ENCODE measurements at places on chromosomes 5 and 9. TPM values are rescaled to one million over a fixed set of nuclear protein-coding genes. Genes with fewer than 3 reads are reported as not detected.

The CAMK2A gene
- 0.10 TPM for polyA plus RNA-seq

The IL13 gene
- 0.06 TPM for polyA plus RNA-seq

The CTNND2 gene
- polyA plus RNA-seq = 0.93 TPM

The NPR2 gene
- polyA plus RNA-seq = 7.3 TPM

The KCNV2 gene
- polyA plus RNA-seq = not detected

- peaks cover 16% of the 10 kb centered on the region for H3K36me3 ChIP-seq
- DNase-seq = peak; percentile 82
- H3K4me3 ChIP-seq = no peak overlapping the region
Observed at GRCh38 chr9:130692321-130692720, 1.3 kb upstream of the EXOSC2 start.

- no peak overlapping the region for H3K4me3 ChIP-seq
- H3K27ac ChIP-seq = no peak overlapping the region
- H3K36me3 ChIP-seq = no peaks in the 10 kb centered on the region
- no peak for DNase-seq
- H3K27me3 ChIP-seq = no peaks in the 10 kb centered on the region
- peaks cover 11% of the 10 kb centered on the region for H3K4me1 ChIP-seq
Observed at GRCh38 chr5:14925326-14925725, 53.7 kb upstream of the ANKH start.

- no peak for DNase-seq
- no peak overlapping the region for H3K4me3 ChIP-seq
- no peaks in the 10 kb centered on the region for H3K36me3 ChIP-seq
Observed at GRCh38 chr5:1666812-1667588, 132.6 kb downstream of the MRPL36 start.

DNA sequence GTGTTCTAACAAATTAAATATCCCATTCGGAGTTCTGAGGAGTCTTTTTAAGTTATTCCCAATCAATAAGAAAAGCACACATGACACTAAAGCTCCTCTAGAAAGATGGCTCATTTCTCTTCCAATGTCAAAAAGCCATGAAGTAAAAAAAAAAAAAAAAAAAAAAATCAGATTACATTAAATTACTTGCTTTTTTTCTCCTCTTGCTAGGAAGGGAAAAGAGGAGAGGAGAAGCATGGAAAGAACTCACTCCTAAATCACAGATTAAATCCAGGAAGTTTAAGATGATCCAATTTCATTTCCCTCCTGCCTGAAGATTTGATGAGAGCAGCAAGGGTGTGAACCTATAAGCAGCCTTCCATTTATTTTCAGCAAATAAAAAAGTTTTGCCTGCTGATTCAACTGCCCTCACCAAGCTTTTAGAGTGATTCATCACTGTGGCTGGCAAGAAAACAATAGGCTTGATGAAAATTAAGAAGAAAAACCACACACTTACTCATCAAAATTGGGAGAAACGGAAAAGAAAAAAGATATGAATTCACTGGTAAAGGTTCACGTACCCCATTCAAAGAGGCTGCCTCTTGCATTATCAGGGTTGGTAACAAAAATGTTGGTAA lies 19.7 kb downstream of the MYO10 start:
- H3K4me1 ChIP-seq = no peaks in the 10 kb centered on the region
- no peak for DNase-seq
- no peaks in the 10 kb centered on the region for H3K27me3 ChIP-seq
- no peaks in the 10 kb centered on the region for H3K36me3 ChIP-seq
- no peak overlapping the region for H3K4me3 ChIP-seq
- H3K27ac ChIP-seq = no peak overlapping the region

DNA sequence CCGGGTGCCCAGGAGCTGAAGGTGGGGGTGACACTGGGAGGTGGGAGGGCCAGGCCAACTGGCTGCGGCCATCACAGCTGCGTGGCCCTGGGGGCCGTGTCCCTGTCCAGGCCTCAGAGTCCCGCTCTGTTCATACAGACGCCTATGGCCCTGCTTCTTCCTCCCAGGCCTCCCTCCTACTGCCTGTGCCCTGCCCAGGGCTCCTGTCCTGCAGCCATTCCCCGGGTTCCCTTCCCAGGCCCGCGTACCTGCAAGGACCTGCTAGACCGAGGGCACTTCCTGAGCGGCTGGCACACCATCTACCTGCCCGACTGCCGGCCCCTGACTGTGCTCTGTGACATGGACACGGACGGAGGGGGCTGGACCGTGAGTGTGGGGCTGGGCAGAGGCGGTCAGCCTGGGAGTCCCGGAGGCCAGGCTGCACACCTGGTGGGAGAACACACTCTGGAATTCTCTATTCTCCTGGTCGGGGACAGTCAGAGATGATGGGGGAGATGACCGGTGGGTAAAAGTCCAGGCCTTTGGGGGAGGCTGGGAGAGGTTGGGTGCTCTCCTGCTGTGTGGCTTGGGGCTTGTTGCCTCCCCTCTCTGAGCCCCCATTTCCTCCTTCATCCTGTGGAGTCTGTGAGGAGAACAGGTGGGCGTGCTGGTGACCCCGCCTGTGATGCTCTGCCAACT lies 4.5 kb downstream of the FCN2 start:
- H3K27me3 ChIP-seq = no peaks in the 10 kb centered on the region
- no peak overlapping the region for H3K27ac ChIP-seq
- H3K4me3 ChIP-seq = no peak overlapping the region

DNA sequence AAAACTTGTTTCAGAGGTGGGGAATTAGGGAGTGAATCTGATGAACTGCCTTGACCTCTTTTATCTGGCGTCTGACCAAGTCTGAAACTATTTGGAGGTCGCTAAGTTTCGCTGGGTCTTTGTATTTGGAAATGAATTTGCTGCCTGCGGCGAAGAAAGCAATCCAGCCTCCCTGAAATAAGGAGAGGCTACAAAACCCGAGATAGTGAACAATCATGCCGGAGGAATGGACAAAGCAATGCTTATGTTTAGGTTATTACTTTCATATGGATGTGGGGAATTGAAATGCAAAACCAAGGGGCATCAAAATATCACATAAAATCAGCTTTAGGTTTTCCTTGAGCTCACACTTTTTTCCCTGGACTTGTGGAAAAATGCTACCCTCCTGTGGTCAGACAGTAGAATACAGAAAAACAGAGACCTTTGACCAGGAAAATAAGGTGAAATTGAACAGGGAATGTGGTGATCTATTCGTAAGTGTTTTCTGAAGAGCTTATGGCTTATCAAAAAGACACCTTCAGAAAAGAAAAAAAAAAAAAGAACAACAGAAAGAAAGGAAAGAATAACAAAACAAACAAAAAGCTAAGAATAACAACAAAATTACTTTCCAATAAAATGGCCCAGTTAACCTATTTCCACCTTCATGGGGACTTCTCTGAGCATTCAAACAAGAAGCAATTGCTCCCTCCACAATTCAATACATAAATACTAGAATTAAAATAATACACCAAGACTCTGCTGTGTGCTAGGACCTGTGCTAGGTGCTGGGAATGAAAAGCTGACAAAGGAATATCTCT lies 68.6 kb upstream of the DPYSL3 start:
- no peak overlapping the region for H3K27ac ChIP-seq
- no peaks in the 10 kb centered on the region for H3K36me3 ChIP-seq
- peaks cover 10% of the 10 kb centered on the region for H3K27me3 ChIP-seq
- no peaks in the 10 kb centered on the region for H3K4me1 ChIP-seq
- no peak overlapping the region for H3K4me3 ChIP-seq

- no peaks in the 10 kb centered on the region for H3K4me1 ChIP-seq
- H3K27me3 ChIP-seq = no peaks in the 10 kb centered on the region
- H3K27ac ChIP-seq = no peak overlapping the region
- no peak overlapping the region for H3K4me3 ChIP-seq
Observed at GRCh38 chr5:36653044-36653705, 46.8 kb downstream of the SLC1A3 start.

GRCh38 chr5:173591056-173591514 lies 25.4 kb downstream of the BOD1 start:
- H3K4me1 ChIP-seq = no peaks in the 10 kb centered on the region
- H3K27me3 ChIP-seq = no peaks in the 10 kb centered on the region
- DNase-seq = no peak

DNA sequence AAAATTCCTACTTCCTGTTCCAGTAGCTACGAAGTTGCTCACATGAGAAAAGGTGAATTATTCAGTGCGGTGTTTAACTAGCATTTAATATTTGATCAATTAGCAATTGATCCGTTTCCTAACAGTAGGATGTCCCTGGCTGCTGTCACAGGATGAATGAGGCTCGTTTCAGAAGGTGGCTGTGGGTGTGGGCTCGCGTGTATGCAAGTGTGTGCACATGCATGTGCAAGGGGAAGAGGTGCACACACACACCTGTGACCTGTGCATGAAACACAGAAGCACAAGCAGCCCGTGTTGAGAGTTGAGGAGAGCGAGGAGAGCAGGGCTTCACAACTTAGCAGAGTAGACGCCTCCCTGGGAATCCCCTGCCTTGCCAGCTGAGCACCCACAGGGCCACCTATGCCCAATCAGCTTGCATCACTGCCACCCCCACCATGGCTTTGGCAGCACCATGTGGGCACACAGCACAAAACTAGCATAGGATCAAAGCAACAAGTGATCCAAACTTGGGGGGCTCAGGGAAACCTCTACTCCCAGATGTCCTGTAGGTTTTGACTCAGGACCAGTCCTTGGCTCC lies 107.2 kb downstream of the C5orf15 start:
- no peaks in the 10 kb centered on the region for H3K27me3 ChIP-seq
- DNase-seq = peak; percentile 37
- no peak overlapping the region for H3K4me3 ChIP-seq
